ENCODE measurements at places on chromosomes 1 and 21.

DNA sequence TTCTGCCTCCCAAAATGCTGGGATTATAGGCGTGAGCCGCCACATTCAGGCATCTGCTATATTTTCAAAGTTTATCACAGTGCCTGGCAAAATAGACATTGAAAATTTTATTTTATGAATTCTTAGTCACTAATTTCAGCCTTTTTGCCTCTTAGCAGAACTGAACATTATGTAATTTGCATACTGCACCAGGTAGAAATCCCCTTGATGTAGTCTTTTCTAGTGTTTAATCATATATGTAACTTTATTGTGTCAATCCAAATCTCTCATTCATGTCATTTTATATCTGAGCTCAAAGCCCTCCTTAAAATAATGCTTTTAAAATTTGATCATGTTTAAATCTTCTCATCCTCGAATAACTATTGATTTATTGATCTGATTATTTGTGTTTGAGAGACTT is 19.2 kb downstream of the WDTC1 start:
- DNase-seq = no peak

DNA sequence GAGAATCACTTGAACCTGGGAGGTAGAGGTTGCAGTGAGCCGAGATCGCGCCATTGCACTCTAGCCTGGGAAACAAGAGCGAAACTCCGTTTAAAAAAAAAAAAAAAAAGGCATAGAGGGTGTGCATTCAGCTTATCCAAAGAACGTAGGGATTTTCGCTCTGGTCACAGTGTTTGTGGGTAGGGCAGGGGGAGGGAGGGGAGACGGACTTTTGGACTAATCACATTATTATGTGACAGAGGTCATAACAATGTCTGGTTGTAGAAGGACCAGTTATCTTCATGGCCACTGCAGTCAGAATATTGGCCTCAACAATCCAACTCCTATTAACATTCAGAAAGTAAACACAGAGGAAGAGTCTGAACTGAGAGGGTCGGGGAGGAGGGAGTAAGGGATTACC is 25.7 kb downstream of the RHOU start:
- DNase-seq = no peak

GRCh38 chr1:38129473-38129872 is 82.9 kb upstream of the POU3F1 start:
- no peak for DNase-seq

GRCh38 chr1:41920658-41921057 is 1.9 kb upstream of the HIVEP3 start:
- no peak for DNase-seq

- DNase-seq = no peak
Observed at GRCh38 chr1:55244476-55245099, 29.4 kb upstream of the USP24 start.

GRCh38 chr1:179875596-179876299 is 1.9 kb downstream of the TOR1AIP2 start:
- no peak for DNase-seq

DNA sequence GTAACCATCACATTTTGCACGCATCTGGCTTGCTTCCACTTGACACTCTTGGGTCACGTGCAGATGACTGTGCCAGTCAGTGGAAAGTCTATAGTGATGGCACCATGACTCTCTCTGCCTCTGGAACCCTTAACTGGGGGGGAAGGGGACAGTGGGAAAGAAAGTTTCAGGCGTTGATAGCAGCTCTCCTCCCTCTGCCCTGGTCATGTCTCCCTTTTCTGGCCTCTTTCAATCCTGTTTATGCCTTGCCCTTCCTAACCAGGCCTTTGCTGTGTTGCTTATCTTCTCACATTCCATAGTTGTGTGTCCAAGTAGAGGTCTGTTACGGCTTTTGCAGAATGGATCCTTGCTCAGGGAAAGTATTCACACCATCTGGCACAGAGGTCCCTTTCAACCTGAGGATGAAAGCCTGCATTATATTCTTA is 93.5 kb downstream of the NRDC start:
- no peak for DNase-seq

DNA sequence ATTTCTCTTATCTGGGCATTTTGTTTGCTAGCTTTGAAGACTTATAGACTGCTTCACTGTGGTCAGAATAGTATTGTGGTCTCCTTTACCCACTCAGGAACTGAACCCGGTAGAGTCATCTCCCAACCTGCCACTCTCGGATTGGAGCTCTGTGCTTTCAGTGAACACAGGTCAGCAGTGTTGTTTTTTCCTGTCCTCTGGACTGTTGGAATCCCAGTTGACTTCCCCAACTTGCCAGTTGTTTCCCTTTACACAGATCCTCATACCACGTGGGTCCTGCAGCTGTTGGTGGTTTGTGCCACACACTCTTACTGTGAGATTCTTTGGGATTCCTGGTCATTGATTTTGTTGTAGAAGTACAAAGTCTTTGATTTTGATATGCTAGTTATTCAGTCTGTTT is 214.1 kb downstream of the DYRK1A start:
- no peak for DNase-seq

- DNase-seq = no peak
Observed at GRCh38 chr1:212234431-212235395, 50.5 kb upstream of the PPP2R5A start.

DNA sequence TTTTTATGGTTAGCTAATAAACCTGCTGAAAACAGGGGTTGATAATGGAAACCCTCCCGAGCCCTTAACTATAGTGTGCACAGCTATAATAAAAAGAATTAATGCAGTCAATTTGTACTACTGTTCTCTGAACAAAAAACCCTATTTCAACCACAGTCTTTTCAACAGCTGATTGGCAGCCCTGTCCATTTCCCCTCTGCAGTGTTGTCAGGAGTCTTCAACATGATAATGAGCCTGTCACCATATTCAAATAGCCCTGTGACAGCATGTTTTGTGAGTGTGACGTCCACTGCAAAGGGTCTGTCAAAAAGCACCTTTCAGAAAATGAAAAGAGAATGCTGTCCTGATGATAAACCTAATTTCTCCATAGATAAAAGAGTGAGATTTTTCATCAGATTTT is 92.7 kb downstream of the ESRRG start:
- no peak for DNase-seq

DNA sequence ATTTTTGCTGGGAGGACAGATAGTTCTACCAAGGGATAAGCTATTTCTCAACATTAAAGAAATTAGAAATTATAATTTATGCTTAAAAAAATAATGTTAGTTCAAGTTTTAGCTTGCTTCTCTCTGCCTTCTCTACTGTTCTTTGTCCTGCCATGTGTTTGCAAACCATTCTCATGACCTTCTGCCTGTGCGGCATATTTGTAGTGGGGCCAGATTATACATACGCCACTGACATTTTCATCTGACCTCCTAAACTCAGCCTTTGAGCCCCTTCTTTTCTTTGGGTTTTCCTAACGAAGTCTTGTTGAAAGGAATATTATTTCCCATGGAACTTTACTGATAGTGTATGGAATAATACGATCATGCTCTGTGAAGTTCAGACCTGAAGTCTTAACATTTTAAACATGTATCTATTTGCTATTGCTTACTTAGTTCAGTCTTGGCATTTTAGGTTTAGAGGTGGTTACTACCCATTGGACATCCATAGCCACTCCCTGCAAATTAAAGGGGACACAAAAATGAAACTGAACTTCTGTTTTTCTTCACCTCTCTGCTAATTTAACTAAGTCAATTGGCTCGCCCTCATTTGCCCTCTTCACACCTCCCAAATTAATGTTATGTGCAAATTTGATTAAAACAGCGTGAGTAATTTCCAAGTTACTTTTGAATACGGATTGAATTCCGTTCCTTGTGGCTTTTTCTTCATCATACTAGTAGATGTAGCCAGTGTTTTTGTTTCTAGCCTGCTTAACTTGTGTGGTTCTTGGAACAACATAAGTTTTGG is 15.6 kb downstream of the LRRC8D start:
- no peak for DNase-seq

- DNase-seq = no peak
Observed at GRCh38 chr1:215651867-215652266, 84.8 kb downstream of the KCTD3 start.

DNA sequence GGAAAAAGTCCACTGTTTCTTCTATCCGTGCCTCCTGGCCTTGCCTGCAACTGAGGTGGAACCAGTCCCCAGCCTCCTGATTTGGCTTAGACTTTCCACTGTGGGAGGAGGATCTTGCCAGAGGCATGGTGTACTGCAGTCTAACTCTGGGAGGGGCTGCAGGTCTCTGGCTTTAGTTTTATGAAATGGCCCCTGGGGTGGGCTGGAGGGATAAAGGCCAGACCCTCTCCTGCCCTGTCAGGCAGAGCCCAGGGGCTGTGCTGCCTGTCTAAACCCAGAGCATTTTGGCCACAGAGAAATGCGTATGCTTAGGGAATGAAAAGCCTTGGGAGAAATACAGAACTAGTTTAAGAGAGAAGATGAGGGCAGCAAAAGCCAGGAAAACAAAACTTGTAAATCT is 73.0 kb downstream of the ABCA4 start:
- no peak for DNase-seq

DNA sequence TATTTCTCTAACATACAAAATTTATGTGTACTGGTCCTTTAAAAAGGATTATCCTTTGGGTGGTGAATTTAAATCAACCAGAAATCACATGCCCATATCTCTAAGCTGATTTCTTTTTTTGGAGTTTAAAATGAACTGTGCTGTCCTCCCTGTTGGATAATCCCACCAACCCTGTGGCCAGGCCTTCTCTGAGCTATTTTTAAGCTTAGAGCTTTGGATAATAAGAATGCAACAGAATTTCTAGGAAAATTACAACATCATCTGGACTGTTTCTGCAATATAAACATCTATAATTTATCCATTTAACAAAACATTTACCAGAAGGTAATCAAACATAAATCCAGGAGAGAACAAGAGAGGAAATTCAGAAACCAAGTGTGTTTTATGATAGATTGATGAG is 88.3 kb downstream of the LRRC40 start:
- no peak for DNase-seq

DNA sequence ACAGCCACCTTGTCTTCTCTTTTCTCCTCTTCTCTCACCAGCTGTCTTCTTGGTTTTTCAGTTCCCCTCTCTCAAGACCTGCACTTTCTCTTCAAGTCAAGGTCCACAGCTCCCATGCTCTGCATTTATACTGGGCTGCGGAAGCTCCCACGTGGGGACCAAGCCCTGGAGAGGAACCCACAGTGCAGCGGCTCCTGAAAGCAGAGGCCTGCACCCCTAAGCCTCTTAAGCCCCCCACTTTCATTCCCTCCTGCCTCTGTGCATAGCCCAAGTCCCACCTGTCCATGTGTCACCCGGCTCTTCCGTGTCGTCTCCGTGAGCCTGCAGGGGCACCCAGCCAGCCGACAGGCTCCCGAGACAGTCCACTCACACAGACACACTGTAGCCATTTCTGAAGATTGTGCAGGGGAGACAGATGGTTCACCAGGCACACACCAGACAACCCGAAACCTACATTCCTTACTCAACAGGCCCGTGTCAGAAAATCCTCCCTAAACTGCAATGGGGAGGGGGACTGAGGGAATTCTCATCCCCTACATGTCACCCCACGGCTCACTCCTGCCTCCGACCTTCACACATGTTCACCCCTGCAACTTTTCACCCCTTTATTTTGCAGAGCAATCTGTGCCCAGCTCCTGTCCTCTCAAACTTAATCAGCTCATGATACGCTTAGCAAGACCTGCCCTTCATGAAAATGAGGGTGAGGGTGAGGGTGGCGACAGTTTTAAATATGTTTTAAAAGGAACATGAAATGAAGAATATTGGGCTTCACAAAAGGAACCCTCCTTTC is 6.3 kb downstream of the MX2 start:
- DNase-seq = no peak

DNA sequence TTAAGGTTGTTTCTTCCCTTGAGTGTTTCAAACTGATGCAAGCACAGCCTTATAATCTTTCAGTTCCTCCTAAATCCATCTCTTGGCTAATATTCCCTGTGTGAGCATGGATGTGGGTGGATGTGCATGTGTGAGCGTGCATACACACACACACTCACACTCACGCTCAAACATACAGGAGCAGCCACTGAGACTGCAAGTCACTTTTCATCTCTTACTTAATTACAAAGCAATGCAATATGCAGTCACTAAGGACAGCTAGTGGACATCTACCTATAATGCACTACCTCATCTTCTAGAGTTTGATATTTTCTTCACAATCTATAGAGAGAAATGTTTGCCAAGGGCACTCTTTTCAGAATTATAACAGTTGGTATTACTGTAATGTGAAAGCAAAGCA is 1.4 kb downstream of the ESRRG start:
- no peak for DNase-seq

- no peak for DNase-seq
Observed at GRCh38 chr1:8371372-8371991, 53.6 kb downstream of the SLC45A1 start.

- no peak for DNase-seq
Observed at GRCh38 chr21:15293240-15293639, 228.4 kb upstream of the NRIP1 start.

GRCh38 chr21:38467911-38468310 is 30.4 kb downstream of the ERG start:
- no peak for DNase-seq

- no peak for DNase-seq
Observed at GRCh38 chr21:35048183-35048601, 910 bp downstream of the RUNX1 start.

- no peak for DNase-seq
Observed at GRCh38 chr1:77342745-77343144, 60.9 kb downstream of the AK5 start.

- no peak for DNase-seq
Observed at GRCh38 chr1:237187842-237188241, 145.9 kb downstream of the RYR2 start.

DNA sequence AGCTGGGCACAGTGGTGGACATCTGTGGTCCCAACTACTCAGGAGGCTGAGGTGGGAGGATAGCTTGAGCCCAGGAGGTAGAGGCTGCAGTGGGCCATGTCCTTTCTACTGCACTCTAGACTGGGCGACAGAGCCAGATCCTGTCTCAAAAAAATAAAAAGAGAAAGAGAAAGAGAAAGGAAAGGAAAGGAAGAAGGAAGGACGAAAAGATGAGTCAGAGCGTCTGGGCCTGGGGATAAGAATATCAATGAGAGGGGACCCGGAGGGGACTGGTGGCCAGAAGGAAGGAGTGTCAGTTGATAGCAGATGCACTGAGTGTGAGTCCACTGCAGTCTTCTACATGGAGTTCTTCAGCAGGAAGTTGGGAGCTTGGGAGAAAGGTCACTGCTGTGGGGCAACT is 75.6 kb downstream of the SYT6 start:
- DNase-seq = no peak

DNA sequence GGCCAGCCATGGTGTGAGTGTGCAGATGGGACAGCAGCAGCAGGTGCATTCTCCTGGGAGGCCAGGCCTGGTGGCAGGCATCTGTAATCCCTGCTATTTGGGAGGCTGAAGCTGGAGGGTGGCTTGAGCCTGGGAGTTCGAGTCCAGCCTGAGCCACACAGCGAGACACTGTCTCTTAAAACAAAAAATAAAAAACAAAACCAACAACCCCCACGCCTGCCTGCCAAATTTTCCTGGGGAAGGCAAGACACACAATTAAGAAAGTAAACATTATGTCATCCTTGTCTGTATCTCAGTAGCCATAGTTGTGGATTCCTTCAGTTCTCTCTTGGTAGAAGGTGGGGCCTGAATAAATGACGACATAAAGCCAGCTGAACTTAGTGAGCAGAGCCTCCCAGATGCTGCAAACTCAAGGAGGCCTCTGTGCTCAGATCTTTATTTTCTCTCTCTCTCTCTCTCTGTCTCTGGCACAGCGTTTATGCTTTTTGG is 57.6 kb upstream of the CD34 start:
- no peak for DNase-seq

GRCh38 chr1:59971464-59971911 is 44.9 kb upstream of the CYP2J2 start:
- DNase-seq = no peak

- DNase-seq = no peak
Observed at GRCh38 chr1:28027660-28028059, 60.8 kb downstream of the EYA3 start.

- DNase-seq = no peak
Observed at GRCh38 chr1:160672789-160673695, 26.2 kb upstream of the SLAMF1 start.

All from activated CD8-positive, alpha-beta memory T cell treated with anti-CD3 and anti-CD28 coated beads for 1 hour (primary cell).